ENCODE measurements at places on chromosomes 6 and 20.

DNA sequence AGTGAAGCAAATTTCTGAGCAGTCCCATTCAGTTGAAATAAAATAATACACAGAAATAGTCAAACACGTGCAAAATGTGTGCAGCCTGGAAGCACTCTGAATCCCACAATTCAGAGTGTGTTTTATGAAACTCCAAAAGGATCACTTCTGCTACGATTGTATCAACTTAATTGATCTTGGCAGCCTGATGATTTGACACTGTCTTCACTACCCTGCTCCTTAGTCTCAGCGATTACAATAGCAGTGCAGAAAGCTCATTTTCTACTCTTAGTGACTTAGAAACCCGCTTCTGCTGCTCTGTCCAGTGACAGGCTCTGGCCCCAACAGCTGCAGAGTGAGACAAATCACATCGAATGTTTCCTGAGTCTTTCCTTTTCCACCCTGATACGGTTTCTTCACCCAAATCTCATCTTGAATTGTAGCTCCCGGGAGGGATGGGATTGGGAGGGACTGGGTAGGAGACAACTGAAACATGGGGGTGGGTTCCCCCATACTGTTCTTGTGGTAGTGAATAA, 16.2 kb upstream of the EMILIN3 start:
- no peak for DNase-seq

DNA sequence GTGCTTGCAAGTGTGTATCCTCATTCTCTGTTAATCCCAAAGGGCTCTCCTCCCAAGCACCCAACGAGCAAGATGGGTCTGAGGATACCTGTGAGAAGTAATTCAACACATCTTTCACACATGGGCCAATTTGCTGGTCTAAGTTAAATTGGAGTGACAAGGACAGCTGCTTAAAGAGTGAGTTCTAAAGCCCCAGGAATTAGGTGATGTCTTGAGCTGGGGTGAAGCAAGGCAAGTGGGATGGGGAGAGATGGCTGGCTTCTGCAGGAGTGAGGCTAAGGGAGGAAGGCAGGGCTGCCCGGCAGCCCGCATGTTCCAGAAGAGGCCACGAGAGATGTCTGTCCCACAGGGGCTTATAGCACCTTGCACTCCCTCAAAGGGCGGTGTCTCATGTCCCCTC, 288.5 kb downstream of the CDH26 start:
- no peak for DNase-seq

GRCh38 chr6:151566557-151566956, 72.7 kb downstream of the CCDC170 start:
- DNase-seq: no peak

DNA sequence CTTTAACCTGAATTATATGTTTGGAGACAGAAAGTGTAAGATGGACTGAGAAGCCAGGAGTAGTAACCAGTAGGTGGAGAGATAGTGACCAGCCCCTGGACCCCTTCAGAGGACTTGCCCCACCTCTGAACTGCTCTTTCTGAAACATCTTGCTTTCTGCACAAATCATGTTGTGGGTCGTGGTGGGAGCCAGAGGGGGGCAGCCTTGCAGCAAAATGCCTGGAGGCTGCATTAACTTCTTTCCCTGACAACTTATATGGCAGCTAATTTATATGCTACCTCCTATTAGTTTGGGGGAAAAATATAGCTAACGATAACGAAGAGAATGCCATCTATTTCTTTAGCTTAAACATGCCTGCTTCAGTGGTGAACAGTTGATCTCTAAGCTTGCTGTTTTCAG, 859.8 kb downstream of the MAFB start:
- DNase-seq: no peak

- no peak for DNase-seq
These were observed 77.2 kb downstream of the OR2B2 start for GRCh38 chr6:27834879-27835549.

DNA sequence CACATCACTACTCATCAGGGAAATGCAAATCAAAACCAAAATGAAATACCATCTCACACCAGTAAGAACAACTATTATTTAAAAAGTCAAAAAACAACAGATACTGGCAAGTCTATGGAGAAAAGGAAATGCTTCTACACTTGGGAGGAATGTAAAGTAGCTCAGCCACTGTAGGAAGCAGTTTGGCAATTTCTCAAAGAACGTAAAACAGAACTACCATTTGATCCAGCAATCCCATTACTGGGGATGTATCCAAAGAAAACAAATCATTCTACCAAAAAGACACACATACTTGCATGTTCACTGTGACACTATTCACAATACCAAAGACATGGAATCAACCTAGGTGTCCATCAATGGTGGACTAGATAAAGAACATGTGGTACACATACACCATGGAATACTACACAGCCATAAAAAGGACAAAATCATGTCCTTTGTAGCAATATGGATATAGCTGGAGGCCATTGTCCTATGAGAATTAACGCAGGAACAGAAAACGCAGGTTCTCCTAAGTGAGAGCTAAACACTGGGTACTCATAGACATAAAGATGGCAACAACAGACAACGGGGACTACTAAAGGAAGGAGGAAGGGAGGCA, 260.4 kb downstream of the RNGTT start:
- DNase-seq: no peak

DNA sequence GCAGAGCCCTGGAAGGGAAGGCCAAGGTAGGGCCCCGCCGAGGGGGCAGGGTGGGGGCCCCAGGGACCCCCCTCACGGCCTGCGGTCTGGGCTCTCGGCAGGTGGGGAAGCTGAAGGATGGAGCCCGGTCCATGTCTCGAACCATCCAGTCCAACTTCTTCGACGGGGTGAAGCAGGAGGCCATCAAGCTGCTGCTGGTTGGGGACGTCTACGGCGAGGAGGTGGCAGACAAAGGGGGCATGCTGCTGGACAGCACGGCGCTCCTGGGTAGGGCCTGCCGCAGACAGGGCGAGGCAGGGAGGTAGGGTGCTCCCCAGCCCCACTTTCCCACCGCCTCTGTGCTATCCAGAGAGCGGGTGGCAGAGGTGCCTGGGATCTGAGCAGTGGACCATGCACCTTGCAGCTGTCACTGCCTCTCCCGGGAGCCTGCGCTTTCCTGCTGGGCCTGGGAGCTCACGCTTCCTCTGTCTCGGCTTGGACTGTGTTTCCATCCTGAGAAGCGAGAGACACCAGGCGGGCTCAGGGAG, 83.1 kb downstream of the SYNJ2 start:
- DNase-seq: no peak

DNA sequence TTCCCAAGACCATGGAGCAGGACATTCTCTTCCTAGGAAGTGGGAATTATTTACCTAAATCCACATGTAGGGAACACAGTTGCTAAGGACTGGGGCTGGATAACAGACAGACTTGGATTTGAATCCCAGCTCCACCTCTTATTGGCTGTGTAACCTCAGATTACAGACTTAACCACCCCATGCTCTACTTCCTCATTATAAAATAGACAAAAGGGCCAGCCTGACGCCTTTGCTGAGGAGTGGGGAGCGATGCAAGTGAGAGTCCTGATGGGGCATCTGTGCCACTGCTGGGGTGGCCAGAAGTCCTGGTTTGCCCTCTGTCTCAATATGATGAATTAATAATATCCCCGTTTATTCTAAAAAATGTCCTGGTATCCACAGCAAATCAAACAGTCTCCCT, 46.8 kb downstream of the SPATA2 start:
- no peak for DNase-seq

GRCh38 chr6:142380626-142381025, 78.8 kb downstream of the ADGRG6 start:
- no peak for DNase-seq

GRCh38 chr6:80271074-80271473, 164.6 kb downstream of the BCKDHB start:
- no peak for DNase-seq
